ENCODE measurements at places on chromosomes 12 and 14. TPM values are rescaled to one million over a fixed set of nuclear protein-coding genes. Genes with fewer than 3 reads are reported as not detected.

GRCh38 chr14:35687335-35687939 lies 121.7 kb downstream of the RALGAPA1 start:
- DNase-seq: no peak

DNA sequence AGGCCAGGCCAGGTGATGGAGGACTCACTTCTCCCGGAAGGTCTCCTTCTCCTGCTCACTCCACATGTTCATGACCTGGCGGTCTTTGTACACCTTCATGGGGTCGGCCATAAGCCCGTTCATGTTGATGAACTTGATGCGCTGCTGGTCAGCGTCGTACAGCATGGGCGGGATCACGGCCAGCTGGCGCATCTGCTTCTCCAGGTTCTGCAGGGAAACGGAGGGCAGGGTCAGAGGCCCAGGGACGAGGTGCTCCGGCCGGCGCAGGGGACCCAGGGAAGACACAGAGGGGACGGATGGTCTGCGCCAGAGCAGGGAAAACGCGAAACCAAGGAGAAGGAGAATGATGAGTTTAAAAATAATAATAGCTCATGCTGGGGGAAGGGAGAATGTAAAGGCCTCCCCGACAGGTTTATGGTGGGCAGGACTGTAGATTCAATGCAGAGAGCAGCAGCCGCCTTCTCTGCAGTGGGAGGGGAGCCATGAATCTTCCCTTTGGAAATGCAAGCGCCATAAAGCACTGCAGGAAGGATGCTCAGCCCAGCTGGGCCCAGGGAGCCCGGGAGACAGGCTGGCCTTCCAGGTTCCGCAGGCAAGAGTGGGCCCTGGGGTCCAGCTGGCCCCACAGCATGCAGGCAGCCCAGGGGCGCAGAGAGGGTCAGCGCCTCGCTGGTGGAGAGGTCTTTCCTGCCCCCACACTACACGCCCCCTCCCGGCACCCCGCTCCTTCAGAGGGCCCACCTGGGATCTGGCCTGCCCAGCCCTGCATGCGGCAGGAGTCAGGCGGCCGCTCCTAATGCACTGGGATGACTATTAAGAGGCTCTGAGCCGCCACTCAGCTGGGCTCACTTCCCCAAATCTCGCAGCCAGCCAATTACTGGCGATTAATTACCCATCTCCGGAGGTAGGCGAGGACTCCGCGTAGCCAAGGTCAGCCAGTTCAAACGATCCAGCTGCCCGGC lies 132.0 kb downstream of the RFLNA start:
- no peak for DNase-seq

DNA sequence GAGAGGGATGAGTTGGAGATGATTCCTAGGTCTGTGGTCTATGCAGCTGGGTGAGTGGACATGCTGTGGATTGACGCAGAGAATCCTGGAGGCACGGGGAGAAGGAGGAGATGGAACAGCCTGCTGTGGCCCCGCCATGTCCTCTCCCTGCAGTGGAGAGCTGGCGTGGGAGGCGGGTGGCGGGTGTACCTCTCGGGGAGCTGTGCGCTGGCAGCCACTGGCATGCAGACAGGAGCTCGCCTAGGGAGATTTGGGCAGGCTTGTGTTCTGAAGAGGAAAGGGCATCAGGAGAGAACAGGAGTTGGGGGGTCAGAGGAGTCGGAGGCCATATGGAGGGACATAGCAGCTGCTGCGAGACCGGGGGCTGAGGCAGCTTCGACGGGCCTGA lies 56.1 kb downstream of the TECPR2 start:
- DNase-seq: no peak

GRCh38 chr12:3144495-3144894 lies 67.3 kb downstream of the TSPAN9 start:
- DNase-seq: peak; percentile 43

DNA sequence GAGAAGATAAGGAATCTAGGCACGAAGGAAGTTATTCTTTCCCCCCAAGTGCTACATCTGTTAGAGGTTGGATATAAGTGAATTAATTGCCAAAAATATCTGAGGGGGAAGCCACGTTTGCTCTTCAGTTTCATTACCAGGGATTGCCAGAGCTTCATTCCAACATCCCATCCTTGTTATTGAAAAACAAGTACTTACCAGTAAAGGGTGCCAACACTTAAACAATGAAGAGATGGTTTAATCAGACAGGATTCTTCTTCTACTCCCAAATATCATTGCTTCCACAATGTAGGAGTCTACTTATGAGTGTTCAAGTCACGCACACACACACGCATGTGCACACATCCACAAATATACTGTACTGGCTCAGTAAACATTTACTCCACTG lies 312.4 kb downstream of the RPAP3 start:
- no peak for DNase-seq

- DNase-seq: no peak
These were observed 4.6 kb upstream of the ALX1 start for GRCh38 chr12:85275374-85275773.

DNA sequence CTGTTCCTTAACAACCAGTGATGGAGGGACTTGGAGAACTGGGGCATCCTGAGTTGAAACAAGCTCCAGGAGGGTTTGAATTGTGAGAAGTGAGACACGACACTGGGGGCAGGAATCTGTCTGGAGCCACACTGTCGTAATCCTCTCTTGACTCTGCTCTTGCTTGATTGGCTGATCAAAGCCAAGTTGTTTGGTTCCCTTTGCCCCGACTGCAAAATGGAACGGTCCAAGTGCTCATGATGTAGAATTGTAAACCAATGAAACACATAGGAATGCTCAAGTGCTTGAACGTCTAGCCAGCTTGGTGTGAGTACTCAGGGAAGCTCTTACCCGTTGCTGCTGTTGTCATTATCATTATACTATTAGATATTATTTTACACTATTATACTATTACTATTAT lies 98.1 kb downstream of the TMEM132C start:
- DNase-seq: no peak

GRCh38 chr14:92525322-92526095 lies 11.9 kb downstream of the RIN3 start:
- no peak for DNase-seq

DNA sequence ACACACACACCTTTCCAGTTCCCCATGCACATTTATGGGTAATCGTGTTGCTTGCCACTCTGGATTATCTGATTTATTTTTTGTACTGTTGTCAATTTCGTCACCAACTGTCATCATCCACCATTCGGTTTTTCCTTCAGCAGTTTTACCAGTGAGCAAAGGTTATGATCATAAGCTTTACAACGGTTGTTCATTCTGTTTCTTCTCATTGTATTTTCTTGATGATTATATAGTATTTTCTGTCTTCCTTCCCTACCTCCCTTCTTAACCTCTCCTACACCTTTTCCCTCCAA lies 680 bp downstream of the NECAP1 start:
- DNase-seq: no peak

DNA sequence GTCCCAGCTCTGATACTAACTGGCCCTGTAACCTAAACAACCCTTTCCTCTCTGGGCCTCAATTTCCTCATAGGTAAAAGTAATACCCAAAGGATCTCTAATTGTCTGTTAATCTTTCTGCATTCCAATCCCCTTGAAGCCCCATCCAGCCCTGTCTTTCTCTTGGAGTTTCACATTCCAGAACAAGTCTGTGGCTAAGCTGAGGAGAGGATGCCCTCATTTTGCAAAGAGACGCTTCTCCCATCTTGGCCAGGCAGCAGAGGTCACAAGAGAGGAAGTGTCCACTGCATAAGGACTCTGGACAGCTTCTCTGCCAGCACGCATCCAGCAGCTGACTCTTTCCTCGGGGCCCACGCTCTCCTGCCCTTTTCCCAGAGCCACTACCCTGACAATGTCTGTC lies 263.4 kb upstream of the FKBP4 start:
- DNase-seq: peak; percentile 25

DNA sequence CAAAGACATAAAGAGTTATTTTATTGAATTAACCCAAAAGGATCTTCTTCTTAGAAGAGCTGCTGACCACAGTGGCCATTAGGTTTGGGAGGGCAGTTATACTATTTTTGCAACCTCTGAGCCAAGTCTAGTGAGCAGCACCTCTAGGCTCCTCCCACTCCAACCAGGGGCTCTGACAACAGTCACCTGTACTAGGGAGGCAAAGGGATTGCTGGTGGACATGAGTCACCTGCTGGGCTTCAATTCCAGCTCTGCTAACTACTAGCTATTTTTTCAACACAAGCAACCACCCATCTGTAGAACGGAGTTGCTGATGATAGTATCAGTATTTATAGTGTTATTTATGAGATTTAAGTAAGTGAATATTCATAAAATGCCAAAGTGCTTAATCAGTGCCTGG lies 166.0 kb downstream of the KLHL28 start:
- DNase-seq: no peak

DNA sequence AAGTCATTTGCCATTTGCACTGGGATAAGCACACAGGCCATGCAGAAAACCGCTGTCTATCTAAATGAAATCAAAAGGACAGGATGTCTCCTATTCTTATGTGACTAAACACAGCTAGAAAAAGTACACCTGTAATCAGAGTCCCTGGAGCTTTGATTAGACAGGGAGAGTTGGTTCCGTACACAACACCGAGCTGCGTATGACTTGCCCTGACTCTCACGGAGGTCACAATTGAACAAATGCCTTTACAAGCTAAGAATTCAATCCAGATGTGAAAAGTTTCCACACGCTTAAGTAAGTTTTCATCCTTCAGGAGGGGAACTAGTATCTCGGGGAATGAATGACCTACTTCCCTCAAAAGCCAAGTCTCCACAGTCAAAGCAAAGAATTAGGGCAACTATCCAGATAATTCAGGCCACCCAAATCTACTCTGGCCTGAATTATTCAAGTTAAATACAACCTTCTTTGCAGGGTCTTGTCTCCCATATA lies 67.5 kb downstream of the RTN1 start:
- DNase-seq: no peak

DNA sequence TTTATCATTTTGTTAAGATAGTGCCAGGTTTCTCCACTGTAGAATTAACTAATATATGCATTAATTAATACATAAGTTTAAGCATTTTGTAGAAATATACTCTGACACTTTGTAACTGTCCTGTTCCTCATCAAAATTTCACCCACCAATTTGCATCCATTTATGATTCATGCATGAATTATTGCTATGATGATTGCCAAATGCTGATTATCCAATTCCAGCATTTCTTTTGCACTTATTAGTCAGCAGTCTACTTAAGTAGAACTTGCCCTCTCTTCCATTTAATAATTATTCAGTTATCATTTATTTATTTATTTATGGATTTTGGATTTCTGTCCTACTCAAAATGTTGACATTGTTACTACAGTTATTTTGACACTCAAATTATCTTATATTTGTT lies 72.2 kb downstream of the SLC6A15 start:
- no peak for DNase-seq

TAS2R7 gene
- total RNA-seq: not detected

EEF1AKMT3 gene
- 9.3 TPM for total RNA-seq

SVOP gene
- not detected for total RNA-seq

B4GALNT3 gene
- 3.5 TPM for total RNA-seq

PLXNC1 gene
- total RNA-seq: 9.2 TPM

KCNK13 gene
- total RNA-seq: 0.56 TPM

PMCH gene
- not detected for total RNA-seq
